B cell (primary cell): ENCODE measurements at places on chromosomes 12 and 14. TPM values are rescaled to one million over a fixed set of nuclear protein-coding genes. Genes with fewer than 3 reads are reported as not detected.

DNA sequence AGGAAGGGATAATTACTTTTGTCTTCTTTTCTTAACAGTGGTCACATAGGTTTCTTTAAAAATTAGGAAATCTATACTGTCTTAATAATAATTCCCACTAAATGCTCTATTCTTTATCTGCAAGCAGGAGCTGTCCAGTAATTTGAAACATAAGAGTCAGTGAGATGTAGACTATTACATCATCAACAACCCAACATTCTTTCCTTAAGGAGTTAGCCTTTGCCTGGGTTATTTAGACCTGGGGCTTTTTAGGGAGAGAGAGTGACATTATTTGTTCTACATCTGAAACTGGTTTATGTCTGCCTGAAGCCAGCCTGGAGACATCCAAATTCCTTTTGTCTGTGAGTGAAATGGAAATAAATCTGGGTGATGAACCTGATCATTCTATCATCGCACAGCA, 294.4 kb downstream of the TMTC2 start:
- no peak for DNase-seq

GRCh38 chr12:49587174-49587908, 18.1 kb downstream of the FAM186B start:
- DNase-seq: no peak

GRCh38 chr12:69431591-69432222, 38.5 kb upstream of the FRS2 start:
- DNase-seq: no peak

- DNase-seq: no peak
Measured at GRCh38 chr12:9708853-9709252, 24.0 kb downstream of the CLECL1 start.

- no peak for DNase-seq
Measured at GRCh38 chr12:19659501-19659900, 220.2 kb downstream of the AEBP2 start.

DNA sequence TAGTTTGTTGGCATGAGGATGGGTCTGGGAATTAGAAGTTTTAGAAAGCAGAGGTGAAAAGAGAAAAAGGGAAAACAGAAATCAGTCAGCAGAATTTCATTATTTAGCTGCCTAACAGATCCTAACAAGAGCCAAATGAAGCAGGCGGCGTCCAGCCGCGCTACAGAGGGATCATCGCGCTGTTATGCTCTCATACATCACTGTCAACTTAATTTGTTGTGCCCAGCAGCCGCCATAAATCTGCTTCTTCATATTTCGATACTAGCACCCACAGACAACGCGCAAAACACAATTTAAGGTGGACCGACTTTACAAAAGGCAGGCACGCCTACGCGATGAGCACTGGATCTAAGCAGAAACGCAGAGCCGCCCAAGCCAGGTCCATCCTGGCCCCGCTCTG, 66.7 kb downstream of the SETD3 start:
- no peak for DNase-seq

- DNase-seq: no peak
Measured at GRCh38 chr12:78034025-78034424, 203.3 kb downstream of the NAV3 start.

DNA sequence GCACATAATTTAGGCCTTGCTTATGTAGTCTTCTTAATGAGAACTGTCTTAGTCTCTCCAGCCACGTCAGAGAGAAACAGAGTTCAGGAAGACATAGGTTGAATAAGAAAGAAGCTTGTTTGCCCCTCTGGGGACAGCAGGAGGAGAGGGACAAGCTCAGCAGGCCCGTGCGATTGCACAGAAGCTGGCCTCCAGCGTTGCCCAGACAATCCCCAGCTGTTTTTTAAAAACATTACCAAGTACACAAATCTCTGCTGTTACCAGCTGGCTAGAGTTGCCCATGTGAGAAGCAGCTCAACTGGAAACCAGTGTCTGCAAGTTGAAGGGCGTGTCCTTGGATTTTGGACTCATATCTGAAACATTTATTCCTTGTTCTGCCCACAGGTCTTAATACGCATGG, 232.6 kb downstream of the EFCAB11 start:
- DNase-seq: peak; percentile 50

DNA sequence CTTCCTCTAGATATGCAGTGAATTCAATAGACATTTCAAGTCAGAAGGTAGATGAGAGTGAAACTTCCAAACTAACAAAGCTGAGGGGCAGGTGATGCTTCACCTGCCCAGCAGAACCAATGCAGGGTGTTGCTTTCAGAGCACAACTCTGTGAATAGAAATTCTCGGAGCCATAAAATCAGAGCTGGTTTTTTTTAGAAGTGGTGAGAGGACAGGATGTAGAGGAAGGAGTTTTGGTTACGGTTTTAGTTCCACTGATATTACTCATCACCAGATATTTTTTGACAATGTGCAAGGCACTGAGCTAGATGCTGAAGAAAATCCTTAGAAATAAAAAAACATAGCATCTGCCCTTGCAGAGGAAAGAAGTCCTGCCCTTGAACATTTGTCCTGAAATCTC, 62.2 kb downstream of the BMP4 start:
- DNase-seq: no peak

GRCh38 chr12:64293654-64294364, 71.7 kb upstream of the KICS2 start:
- no peak for DNase-seq

DNA sequence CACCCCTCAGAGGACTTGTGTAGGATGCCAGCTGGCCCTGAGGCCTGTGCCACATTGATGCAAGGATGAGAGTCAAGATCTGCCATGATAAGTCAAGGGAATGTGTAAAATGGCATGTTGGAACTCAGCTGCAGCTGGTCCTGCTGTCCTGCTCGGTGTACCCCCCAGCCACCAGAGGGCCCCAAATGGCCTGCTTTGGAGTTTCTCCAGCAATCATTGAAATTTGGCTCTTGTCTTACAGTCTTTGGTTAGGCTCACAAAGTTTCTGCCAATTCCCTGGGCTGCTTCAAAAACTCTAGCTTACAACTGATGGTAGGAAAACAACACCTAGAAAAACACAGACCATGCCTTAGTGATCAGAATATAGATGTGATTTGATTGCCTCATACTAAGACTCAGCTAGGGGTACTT, 76.8 kb downstream of the HSD17B6 start:
- peak; percentile 31 for DNase-seq

DNA sequence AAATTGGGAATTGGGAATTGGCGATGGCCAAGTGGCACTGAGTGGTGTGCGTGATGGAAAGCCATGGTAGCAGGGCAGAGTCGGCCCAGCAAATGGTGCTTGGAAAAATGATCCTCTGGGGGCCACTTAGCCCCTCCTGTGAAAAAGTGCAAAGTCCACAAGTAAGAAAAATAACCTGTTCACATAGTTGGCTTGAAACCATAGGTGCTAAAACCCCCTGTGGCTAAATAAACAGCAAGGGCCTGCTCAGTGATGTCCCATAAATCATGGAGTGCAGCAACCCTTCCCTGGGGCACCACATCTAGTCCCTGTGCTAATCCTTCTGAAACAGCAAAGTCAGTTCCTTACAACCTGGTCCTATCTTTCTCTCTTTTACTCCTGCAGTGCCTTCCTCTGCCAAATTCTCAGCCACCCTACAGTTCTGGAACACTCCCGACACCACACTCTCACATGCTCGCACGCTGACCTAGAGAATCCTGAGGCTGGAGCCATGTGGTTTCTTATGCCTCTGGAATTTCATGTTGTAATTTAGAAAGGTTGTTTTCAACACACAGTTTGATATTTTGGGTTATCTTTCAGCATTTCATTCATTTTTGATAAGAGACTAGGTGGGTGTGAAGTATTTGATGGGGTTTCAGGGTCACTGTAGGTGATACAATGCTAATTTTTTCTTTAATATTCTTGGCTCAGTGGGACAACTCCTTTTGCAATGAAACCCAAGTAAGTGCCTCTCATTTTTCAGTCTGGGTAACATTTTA, 123.6 kb downstream of the SMOC1 start:
- DNase-seq: no peak

DNA sequence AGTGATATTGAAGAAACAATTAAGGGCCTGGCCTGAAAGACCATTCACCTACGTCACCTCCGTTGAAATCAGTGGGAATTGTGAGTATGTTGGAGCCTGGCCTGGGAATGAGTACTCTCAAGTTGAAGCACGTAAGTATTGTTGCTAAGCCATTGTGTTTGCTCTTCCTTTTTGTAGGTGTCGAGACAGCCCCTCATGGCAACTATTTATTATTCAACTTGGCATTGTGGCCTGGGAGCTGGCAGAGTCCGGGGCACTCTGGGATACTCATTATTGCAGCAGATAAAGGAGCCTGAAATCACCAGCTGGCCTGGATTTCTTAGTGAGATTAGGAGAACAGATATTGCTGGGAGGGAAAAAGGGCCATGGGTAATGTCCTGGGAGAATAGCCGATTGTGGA, 147.4 kb downstream of the C12orf75 start:
- no peak for DNase-seq

- no peak for DNase-seq
Measured at GRCh38 chr12:86663716-86664115, 407.5 kb upstream of the MGAT4C start.

GRCh38 chr12:108468196-108468968, 46.7 kb upstream of the FICD start:
- DNase-seq: peak; percentile 28

GRCh38 chr14:53620890-53621289, 335.7 kb downstream of the BMP4 start:
- DNase-seq: no peak

GRCh38 chr12:18165422-18165871, 75.5 kb upstream of the RERGL start:
- no peak for DNase-seq

DNA sequence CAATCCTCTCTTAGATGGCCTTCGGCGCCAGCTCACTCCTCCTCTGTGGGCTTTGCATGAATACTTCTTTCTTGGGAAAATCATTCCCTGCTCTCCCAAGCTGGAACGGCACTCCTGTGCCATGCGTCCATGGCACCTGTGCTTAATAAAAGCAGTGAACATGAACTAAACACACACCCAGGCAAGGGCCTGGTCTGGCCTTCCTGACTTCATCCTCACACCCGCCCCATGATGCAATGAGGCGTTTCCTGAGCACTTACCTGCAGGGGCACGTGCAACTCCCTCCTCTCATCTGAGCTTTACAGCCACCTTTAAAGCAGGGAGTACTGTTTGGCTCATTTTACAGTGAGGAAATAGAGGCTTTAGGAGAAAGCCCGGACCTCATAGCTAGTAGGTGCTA, 219.8 kb downstream of the SLC41A2 start:
- no peak for DNase-seq

DNA sequence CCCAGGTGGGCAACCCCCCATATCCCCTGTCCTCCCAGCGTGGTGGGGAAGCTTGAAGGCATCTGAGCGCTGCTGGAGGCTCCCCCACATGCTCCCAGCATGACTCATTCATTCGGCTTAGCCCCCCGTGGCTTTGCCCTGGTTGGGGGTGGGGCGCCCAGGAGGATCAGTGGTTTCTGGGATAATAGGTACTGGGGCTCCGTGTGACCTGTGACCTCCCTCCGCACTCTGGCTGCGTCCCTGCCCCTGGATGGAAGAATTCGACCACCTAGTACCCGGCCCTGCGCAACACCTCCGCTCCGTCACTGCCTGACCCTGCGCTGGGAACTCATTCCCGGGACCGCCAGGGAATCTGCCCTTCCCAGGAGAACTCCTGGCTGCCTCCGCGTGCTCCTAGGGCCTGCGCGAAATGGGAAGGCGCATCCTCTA, 120.1 kb downstream of the AACS start:
- DNase-seq: peak; percentile 13

GRCh38 chr12:6612652-6613014, 5.5 kb upstream of the CHD4 start:
- DNase-seq: no peak

GRCh38 chr14:65159281-65160062, 57.2 kb upstream of the MAX start:
- DNase-seq: peak; percentile 59

LMO3 gene
- total RNA-seq: not detected in 2 replicates

ANKRD13A gene
- 185 and 196 TPM in 2 replicates for total RNA-seq

SMOC1 gene
- 0.84 TPM in 1 of 2 replicates, not detected in the other for total RNA-seq

GRIP1 gene
- 0.51 TPM in 1 of 2 replicates, not detected in the other for total RNA-seq

RNASE7 gene
- not detected in 2 replicates for total RNA-seq

ITGA7 gene
- 2.4 and 2.7 TPM in 2 replicates for total RNA-seq

PIWIL1 gene
- not detected in 2 replicates for total RNA-seq

SYCP3 gene
- 0.12 and 0.80 TPM in 2 replicates for total RNA-seq

SOX5 gene
- 17.2 and 24.8 TPM in 2 replicates for total RNA-seq

APOF gene
- not detected in 2 replicates for total RNA-seq

CAPS2 gene
- total RNA-seq: 8.4 TPM in 2 replicates

KCNC2 gene
- total RNA-seq: not detected in 2 replicates
